ENCODE measurements at places on chromosomes 3 and 15.

DNA sequence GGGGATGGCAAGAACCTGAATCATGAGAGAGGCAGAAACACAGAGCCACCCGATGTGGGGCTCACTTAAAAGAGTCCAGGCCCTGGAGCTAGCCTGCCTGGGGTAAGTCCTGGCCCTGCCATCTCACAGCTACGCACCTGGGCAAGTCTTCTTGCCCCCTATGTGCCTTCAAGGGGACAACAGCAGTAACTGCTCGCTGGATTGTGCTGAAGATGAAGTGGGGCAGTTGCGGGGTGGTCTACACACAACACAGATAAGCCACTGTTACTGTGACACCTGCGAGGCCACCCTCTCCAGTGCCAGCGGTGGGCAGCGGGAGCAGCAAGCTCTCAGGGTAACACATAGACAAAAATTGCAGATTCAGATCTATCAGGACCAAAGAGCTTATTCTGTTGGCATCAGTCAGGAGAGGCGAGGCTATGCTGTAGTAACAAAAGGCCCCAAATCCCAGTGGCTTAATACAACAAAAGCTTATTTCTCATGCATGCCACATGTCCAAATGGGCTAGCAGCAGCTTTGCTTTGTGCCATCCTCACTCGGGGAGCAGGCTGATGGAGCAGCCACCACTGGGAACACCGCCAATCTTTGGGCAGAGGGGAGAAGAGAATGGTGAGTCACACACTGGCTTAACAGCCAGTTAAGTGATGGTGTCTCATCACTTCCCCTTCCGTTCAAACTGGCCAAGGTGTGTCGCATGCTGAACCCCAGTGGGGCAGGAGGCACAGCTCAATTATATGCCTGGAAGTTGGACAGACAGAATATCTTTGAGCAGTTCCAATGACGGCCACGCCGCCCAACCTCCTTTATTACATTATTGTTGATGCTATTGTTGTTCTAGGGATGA, 78.3 kb downstream of the WNT7A start:
- DNase-seq = no peak

- DNase-seq = no peak
These were observed 31.1 kb downstream of the FBXL22 start for GRCh38 chr15:63628123-63628822.

GRCh38 chr3:128347282-128347681, 119.4 kb downstream of the DNAJB8 start:
- no peak for DNase-seq

DNA sequence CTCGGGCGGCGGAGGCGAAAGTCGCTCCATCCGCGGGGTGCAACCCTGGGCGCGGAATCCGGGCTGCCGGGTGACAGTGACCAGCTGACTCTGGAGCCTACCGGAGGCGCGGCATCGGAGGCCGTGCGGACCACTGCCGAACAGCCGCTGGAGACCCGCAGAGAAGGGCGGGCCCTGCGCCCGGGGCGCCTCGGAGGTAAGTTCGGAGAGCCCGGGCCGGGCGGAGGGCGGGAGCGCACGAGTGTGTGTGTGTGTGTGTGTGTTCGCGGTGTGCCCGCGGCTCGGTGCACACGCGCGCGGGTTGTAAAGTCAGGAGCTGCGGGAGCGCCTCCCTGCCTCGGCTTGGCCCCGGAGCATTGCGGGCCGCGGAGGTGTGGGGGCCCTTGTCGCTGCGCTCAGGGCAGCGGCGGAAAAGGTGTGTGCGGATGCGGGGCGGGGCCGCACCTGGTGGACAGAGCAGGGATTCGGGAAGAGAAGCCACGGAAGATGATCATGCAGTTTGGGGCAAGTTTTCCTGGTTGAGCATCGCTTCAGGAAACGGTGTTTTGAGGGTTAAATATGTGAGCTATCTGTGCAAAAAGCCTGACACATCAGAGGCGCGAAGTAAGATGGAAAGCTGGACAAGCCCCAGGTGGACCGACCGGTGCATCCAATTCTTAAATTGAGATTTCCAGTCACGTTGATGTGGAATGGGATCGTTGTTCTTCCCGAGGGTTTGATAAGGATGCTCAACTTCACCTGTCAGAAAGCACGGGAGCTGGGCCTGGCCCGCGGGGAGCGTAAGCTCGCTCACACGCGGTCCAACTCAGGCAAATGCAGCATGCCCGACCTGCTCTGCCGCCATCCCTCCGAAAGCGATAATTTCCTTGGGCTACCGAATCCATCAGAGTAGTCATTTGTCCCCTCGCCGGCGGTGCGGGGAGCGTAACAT, 474 bp downstream of the MINAR1 start:
- DNase-seq = no peak

DNA sequence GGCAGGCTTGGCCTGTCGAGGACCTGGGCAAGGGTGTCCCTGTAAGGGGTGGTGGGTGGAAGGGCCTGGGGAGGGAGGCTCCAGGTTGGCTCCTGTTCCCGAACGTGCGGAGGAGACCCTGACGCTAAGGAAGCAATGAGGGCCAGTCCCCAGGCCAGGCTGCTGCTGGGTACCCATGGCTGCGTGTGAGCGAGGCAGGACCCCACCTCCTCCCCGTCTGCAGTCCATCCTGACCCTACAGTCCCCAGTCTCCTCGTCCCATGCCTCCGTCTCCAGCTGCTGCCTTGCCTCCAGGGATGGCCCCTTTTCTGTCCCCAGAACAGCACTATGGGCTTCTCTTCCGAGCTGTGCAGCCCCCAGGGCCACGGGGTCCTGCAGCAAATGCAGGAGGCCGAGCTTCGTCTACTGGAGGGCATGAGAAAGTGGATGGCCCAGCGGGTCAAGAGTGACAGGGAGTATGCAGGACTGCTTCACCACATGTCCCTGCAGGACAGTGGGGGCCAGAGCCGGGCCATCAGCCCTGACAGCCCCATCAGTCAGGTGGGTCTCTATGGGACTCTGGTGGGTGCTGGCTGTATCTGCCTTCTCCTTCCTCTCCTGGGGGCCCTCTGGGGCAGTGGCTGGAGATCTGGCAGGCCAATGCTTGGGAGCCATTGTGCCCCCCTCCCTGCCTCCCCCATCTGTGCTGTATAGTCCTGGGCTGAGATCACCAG, 571 bp downstream of the FES start:
- no peak for DNase-seq
